Dermis blood vessel endothelial cell (primary cell): ENCODE measurements at places on chromosomes 12 and 14.

GRCh38 chr14:105486163-105486973 lies at the start of gene CRIP1:
Gene CRIP1, plus strand, starts transcription at chr14:105486886. Its CDS starts 374 bp downstream, at chr14:105487260.
- no peak for DNase-seq

DNA sequence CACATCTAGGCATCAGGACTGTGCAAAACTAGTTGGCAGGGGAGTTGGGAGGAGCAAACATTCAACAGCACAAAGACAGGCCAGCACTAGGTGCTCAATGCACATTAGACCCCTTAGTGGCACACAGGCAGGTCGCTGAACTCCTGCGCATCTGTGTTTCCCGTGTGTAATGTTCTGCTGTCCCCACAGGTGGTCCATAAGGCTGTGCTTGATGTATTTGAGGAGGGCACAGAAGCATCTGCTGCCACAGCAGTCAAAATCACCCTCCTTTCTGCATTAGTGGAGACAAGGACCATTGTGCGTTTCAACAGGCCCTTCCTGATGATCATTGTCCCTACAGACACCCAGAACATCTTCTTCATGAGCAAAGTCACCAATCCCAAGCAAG lies 11.2 kb downstream of the SERPINA3 start:
- no peak for DNase-seq

DNA sequence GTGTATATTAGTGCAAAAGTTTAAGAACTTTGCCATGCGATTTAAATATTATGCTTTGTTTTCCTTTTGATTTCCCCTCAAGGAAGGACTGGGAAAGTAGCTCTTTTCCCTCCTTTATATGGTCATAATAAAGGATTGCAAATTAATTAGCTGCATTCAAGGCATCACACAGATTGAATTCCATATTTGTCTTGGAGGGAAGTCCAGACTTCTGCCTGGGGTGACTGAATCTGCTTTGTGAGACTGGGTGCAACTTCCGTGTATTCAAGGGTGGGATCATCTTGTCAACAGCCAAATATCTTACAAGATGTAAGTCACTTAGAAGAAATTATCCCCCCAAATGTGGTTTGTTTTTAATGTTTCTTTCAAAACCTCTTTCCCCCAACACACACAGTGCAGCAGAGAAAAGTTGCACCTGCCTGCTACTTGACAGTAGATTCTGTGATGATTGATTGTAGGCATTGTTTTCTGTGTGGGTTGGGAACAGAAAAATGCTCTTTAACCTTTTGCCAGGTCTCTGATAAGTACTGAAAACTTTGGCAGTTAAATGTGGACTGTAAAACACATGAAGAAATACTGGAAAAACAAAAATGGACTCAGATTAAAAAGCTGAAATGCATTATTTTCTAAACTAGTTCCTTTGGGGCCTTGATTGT lies 28.4 kb downstream of the STK38L start:
- peak; percentile 69 for DNase-seq

DNA sequence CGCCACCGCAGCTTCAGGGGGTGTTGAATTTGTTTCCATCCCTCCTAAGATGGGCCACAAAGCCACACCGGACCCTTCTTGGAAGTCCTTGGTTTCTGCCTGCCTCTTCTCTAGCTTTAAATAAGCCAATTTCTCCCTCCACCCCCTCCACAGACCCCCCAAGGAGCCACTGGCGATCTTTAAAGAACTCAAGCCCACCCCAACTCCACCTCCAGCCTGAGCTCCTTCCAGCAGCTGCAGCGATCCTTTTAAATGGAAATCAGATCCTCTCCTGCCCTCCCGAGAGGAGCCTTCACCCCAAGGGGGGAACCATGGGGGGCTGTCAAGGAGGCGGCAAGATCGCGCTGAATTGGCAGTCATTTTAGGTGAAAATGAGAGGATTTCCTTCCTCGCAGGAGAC lies 133.1 kb downstream of the NCOR2 start:
- DNase-seq = no peak

DNA sequence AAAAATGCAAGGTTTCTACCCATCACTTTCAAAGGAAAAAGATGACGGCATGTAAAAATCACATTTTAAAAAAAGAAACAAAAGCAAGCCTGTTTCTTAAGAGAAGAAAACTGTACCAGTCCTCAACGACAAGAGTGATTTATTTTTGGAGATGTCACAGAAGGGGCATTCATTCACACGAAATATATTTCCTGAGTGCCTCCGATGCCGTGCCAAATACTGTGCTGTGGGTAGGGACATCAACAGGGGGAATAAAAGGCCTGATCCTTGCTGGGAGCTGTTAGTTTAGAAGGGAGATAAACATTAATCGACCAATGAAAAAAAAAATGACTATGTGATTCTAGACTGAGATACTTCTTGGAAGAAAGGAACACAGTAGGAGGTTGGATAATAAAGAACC lies 297.5 kb upstream of the SOX5 start:
- DNase-seq = no peak

DNA sequence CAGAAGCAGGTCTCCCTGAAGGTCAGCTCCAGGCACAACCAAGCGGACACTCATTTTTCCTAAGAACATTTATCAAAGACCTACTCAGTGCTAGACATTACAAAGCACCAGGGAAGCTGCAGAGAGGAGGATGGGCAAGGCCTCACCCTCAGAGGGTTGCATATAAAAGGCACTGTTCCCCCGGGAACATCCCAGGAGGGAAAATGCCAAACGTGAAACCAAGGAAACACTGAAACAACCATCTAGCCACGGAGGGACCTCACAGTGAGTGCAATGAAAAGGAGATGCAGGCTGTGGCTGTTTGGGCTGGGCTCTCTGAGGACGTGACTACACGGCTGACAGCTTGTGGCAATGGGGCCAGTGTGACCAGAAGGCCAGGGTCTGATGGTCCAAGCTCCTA lies 117.4 kb upstream of the VASH1 start:
- DNase-seq = no peak

DNA sequence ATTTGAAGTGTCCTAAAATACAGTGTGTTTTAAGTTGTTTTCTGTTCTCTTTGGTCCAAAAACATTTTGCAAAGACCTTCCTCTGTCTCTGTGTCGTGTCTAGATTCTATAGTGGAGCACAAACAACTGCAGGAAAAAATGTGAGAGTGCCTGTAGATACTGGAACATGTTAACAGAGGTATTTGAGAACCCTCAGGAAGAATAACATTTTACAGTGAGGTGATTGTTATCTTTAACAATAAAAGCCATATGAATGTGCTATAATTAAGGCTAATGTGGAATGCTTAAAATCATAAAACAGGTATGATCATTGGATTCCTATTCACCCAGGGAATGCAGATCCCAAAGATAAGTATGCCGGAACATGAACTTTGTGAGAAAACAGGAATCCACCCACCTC lies 98.0 kb downstream of the SAMD4A start:
- DNase-seq = peak; percentile 54

DNA sequence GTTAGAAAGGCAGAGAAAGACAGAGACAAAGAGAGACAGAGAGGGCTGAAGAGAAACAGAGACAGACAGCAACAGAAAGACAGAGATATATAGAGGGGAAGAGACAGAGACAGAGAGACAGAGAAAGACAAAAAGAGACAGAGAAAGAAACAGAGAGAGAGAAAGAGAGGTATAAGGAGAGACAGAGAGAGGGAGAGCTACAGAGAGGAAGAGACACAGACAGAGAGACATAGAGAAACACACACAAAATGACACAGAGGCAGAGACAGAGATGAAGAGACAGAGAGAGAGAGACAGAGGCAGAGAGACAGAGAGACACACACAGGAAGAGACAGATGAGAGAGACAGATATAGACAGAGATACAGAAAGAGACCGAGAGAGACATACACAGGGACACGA lies 168.6 kb downstream of the TMEM121 start:
- DNase-seq = no peak

- DNase-seq = no peak
These were observed 43.0 kb downstream of the NGB start for GRCh38 chr14:77228056-77228455.

DNA sequence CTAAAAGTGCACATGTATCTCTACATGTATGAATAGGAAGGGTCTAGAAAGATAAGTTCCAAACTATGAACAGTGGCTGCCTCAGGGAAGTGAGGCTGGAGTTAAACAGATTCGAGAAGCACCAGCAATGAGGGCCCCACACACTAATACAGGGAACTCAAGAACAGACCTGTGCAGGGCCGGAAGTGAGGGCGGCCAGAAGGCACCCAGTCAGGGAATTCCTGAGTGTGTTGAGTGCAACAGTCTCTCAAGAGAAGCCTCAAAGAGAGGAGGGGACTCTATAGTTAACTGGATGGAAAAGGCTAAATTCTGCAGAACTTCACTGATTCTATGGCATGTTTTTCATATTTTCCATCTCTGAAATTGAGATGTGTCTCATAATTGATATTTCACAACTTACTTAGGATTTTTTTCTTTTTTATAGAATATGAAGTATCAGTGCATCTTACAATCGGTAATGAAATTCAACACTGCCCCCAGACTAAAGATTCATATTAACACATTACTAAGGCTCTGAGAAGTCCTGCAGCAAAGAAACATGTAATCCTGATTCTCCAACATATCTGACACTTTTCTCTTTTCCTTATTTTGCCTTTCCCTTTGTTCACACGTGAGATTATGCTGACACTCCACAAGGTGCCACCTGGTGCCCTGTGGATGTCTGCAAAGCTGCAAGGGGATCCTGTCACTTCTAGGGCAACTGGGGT lies 61.3 kb downstream of the CHGA start:
- DNase-seq = no peak

GRCh38 chr14:101069228-101069549 lies 165.7 kb upstream of the RTL1 start:
- DNase-seq = no peak

DNA sequence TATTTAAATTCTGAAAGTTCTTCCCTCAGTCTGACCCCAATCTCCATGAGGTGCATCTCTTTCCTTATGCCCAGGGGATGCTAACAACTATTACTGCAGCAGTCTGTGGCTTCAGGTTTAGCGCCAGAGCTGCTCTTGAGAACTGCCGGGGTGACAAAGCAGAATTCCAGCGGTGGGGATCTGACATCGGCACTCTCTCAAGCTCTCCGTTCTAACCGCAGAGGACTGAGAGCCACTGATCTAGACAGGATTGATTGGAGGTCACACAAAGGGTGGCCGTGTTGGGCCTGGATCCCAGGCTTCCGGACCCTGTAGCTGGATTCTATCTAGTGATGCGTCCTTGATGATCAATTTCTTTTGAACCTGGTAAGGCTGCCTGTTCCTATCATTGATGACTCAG lies 155.6 kb upstream of the TMEM132C start:
- DNase-seq = no peak

GRCh38 chr14:31269634-31270195 lies 62.1 kb upstream of the HECTD1 start:
- DNase-seq = peak; percentile 39

DNA sequence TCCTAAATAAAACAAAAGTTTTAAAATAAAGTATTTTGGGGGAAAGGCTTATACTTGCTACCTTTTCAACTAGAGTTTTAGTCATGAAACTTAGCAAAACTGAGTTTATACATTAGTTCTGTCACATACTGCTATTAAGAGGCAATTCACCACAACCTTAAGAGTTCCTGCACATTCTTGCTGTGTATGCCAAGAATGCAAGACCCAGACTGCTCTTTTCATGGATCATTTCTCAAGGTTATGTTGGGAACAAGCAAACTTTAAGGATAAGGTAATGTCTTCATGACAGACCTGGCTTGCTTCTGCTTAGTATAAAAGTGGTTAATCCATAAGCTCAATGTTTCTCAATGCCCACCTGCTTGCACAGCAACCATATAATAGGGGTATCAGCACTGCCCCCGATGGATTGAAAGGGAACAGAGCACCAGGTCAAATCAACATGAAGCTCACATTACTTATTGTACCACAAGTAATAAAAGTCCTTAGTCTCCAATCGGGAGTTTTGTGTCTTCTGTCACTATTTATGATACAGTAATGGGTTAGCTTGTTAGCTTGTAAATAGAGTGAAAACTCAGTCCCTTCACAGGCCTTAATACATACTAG lies 67.6 kb downstream of the KIF21A start:
- peak; percentile 4 for DNase-seq

DNA sequence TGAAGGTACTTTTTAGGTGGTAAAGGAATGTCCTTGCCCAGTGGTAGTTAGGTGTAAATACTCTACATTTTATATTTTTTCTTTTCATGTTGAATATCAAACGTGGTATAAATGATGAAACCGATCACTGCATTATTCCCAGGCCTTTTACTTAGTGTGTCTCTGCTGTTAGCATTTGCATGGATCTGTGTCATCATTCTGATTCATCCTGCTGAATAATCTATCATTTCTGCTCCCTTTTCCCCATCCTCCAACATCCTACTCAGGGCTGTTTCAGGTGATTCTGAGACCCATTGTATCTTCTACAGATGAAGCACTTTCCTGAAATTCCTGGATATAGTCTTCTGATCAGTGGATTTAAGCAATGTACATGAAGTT lies 61.0 kb upstream of the PTHLH start:
- no peak for DNase-seq

DNA sequence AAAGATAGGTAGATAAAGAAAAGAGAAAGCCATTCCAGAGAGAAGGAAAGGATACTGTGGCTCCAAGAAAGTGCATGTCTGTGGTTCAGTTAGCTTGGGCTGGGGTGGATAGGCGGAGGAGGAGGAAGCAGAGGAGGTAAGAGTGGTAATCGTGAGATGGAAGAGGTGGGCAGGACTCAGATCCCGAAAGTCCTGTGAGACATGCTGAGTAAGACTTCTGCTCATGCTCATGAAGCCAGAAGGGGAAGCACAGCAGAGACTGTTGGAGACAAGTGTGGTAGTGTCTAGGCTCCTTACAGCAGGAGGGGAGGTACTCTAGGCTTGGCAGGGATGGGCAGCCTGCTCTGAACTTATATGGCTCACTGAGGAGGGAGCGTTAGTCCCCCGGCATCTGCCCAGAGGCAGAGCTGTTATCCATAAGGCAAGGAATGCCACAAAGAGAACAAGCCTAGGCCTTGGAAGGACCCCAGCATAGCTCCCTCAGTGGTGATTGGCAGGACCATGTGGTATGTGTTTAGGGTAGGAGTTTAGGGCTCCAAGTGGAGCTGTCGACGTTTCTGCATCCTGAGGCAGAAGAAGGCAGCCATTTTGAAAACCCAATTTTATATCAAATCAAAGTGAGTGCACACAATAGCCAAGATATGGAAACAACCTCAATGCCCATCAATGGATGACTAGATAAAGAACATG lies 135.3 kb downstream of the SMOC1 start:
- DNase-seq = no peak

GRCh38 chr12:34402228-34402898 lies 380.1 kb downstream of the ALG10 start:
- no peak for DNase-seq

GRCh38 chr14:91055016-91055415 lies 5.4 kb downstream of the RPS6KA5 start:
- DNase-seq = no peak

- DNase-seq = no peak
These were observed 4.3 kb upstream of the PRICKLE1 start for GRCh38 chr12:42593874-42594273.

GRCh38 chr12:82479511-82479910 lies 121.2 kb downstream of the METTL25 start:
- peak; percentile 58 for DNase-seq

DNA sequence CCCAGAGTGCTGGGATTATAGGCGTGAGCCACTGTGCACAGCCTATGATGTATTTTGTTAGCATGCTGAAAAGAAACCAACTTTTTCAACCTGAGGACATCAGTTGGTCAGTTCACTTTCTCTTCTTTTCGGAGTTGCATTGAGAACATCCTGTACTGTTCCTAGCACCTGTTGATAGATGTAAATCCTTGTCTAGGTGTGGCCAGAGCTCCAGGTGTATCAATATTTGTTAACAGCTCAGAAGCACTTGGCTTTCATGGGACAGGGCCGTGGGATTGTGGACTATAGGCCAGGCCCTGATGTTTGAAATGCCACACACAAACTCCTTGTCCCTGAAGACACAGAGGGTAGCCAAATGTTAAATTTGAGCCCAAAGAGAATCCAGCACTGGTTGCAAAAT lies 14.9 kb downstream of the HCAR2 start:
- no peak for DNase-seq

- no peak for DNase-seq
These were observed 212.6 kb downstream of the PTPRO start for GRCh38 chr12:15534874-15535273.
